Osteocyte (in vitro differentiated cells): ENCODE measurements at places on chromosomes 4 and X. TPM values are rescaled to one million over a fixed set of nuclear protein-coding genes. Genes with fewer than 3 reads are reported as not detected.

DNA sequence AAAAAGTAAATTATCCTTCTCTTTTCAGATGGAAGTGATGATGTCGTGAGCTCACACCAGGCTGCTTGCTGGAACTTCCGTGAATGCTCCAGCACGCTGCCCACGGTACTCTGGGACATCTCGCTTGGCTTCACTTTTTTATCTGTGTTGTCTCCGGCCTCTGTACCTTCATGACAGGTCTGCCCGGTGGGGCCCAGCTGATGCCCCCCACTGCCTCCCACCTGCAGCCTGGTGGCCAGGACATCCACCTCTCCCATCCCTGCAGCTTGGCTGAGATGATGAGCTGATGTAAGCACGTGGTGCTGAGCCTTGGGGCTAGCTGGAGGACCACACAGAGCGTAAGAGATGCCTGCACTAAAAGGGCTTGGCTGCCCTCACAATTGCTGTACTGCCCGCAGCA lies 59.0 kb upstream of the HELT start:
- no peaks in the 10 kb centered on the region for H3K27me3 ChIP-seq
- no peaks in the 10 kb centered on the region for H3K36me3 ChIP-seq
- no peak overlapping the region for H3K4me3 ChIP-seq
- H3K4me1 ChIP-seq = peaks cover 13% of the 10 kb centered on the region
- H3K27ac ChIP-seq = no peak overlapping the region
- peak; percentile 51 for DNase-seq

GRCh38 chr4:158857951-158858350 lies 89.1 kb downstream of the FNIP2 start:
- DNase-seq = no peak
- H3K27me3 ChIP-seq = no peaks in the 10 kb centered on the region
- no peak overlapping the region for H3K4me3 ChIP-seq

GRCh38 chrX:134949271-134949670 lies 41.5 kb upstream of the SMIM10 start:
- H3K27ac ChIP-seq = no peak overlapping the region
- no peaks in the 10 kb centered on the region for H3K27me3 ChIP-seq
- H3K4me3 ChIP-seq = no peak overlapping the region
- no peak for DNase-seq
- H3K36me3 ChIP-seq = no peaks in the 10 kb centered on the region

DNA sequence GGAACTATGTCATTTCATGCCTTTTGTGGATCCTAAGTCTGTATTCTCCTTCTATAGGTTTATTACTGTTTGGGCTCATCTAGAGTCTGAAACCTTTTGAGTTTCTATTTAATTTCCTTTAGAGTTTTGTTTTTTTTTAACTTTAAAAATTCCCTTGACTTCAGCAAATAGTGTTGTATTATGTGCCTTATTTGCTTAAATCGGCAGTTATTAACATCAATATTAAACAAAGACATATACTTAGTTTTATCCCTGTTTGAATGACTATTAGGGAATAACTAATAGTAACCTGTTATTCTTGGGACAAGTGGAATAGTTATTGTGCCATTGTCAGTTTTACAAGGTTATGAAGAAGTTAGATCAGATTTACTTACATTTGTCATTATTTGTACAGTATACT lies 112.8 kb upstream of the NUDT6 start:
- no peak overlapping the region for H3K4me3 ChIP-seq
- DNase-seq = no peak
- peaks cover 27% of the 10 kb centered on the region for H3K4me1 ChIP-seq
- no peak overlapping the region for H3K27ac ChIP-seq
- no peaks in the 10 kb centered on the region for H3K36me3 ChIP-seq

The BEND2 gene
- not detected in 2 replicates for total RNA-seq

The RAB40AL gene
- 0.81 and 1.3 TPM in 2 replicates for total RNA-seq

The REPS2 gene
- total RNA-seq = 0.65 and 1.5 TPM in 2 replicates
